ENCODE measurements at places on chromosomes 7 and 10.

- DNase-seq = no peak
These were observed 60.1 kb upstream of the CAPZA2 start for GRCh38 chr7:116802144-116802745.

DNA sequence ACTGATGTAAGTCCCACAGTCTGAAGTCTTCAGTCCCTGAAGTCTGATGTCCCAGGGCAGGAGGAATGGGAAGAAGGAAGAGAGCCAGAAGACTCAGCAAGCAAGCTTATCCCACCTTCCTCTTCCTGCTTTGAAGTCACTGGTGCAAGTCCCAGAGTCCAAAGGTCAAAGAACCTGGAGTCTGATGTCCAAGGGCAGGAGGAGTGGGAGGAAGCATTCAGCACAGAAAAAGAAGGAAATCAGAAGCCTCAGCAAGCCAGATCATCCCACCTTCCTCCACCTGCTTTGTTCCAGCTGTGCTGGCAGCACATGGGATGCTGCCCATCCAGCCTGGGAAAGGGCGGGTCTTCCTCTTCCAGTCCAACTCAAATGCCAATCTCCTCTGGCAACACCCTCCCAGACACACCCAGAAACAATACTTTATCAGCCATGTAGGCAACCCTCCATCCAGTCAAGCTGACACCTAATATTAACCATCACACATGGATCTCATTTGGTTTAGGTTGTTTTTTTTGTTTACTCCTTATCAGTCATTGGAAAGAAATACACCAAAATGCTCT, 50.9 kb downstream of the ADAM12 start:
- no peak for DNase-seq

DNA sequence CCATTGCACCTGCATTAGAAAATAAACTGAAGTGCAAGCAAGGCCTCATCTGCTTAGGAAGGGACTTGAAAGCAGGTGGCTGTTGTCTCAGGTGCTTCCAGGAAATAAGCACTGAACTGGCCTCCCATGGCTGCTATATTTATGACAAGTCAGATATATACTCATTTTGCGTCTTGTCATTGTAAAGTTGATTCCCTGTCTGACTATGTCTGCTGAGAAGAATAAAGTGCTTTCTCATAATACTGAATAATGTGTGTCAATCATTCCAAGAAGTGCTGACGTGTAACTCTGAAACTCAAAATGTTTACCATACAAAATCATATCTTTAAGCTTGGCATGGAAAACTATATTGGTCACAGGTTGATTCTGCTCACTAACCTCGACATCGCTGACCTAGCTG, 44.9 kb upstream of the SVOPL start:
- no peak for DNase-seq

- DNase-seq = no peak
These were observed 9.4 kb downstream of the ABCB5 start for GRCh38 chr7:20624666-20625385.

GRCh38 chr7:124456286-124456685, 309.3 kb downstream of the GPR37 start:
- no peak for DNase-seq

Data from GM20000 (cell line).